ENCODE measurements at places on chromosomes 2 and 18.

- no peak for DNase-seq
Observed at GRCh38 chr2:207812726-207813080, 43.0 kb upstream of the FZD5 start.

DNA sequence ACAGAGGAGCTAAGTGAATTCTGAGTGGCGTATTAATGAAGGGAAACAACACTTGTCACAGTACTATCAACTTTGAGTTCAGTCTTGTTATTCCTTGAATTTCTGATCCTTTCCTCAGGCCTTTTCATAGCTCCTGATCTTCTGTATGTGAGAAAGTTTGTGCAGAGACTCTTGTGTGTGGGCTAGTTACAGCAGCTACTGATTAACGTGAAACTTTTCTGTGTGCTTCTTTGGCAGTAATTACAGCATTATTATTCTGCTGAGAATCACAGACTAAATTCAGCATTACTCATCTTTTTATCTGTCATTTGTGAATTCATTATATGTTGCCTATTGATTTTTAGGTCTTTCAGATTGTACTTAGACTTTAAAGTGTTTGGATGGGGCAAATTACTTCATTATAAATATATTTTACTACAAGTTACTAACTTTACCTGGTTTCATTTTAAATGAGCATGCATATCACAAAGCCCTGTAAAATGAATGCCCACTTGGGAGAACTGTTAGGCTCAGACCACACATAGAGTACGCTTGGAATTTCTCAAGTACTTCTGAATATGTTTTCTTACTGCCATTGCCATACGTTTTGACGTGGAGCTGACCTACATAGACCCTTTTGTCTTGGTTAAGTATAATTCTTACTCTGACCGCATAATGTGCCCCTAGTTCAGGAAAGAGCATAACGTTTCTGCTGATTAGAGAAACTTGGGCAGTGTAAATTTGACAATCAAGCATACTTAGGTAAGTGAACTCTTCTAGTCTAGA is 36.2 kb downstream of the CREB1 start:
- DNase-seq: no peak

DNA sequence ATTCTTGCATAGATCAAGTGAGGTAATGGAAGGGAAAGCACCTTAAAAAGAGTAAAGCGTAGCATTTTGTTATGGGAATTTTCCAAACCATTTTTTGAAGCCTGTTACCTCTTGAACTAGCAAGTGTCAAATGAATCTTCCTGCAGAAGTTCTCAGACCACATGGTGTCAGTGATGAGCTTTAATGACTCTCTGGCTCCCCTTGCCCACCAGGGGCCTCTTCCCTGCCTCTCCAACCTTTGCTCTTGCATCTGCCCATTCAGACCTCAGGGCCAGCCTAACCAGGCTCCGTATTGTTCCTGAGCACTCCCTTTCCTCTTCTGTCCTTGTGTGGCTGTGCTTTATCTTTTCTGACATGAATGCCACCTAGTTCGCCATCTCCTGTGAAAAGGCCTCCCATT is 155.9 kb downstream of the DIS3L2 start:
- DNase-seq: no peak

DNA sequence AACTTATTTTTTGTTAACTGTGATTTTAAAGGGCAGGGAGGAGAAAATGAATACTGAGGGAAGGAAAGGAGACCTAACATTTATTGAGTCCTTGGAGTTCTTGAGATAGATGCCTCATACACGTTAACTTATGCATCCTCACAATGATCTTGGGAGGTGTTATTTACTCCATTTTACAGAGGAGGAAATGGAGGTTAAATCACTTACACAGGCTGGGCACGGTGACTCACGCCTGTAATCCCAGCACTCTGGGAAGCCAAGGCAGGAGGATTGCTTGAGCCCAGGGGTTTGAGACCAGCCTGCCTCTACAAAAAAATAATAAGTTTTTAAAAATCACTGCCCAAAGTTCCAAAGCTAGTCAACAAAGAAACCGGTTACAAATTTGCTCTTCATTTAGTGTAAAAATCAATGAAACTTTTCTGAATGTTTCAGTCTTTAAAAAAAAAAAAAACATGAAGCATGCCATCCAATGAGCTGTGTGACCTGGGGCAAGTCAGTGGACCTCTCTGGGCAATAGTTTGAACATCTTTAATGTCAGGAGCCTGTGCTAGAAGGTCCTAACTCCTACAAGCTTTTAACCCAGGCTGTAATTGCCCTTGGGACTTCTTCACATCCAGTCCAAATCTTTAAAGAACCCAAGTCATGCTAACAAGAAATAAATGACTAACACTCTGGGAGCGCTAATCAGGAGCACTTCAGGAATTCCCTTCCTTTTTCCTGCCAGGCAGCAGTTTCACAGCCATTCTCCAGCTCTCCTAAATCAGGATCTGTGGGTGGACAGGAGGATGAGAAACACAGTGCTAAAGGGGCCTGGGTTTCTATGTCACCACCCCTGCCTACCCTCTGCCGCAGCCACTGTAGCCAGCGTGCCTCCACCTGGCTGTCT is 176.4 kb downstream of the TMEM247 start:
- DNase-seq: no peak

- no peak for DNase-seq
Observed at GRCh38 chr2:172614932-172615331, 59.0 kb downstream of the PDK1 start.

DNA sequence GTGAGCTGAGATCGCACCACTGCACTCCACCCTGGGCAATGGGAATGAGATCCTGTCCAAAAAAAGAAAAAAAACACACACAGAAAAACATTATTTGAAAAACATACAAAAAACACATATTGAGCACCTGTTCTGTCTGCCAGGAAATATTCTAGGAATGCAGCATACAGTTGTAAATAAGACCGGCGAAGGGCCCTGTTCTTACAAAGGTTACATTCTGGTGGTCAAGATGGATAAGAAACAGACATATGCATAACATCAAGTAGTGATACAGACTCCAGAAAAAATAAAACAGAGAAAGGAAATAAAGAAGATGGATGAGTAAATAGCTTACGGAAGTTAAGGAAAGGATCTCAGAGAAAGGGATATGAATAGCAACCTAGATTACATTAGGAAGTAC is 159.8 kb downstream of the GALNT3 start:
- no peak for DNase-seq

- no peak for DNase-seq
Observed at GRCh38 chr2:141195087-141195486, 935.7 kb downstream of the LRP1B start.

DNA sequence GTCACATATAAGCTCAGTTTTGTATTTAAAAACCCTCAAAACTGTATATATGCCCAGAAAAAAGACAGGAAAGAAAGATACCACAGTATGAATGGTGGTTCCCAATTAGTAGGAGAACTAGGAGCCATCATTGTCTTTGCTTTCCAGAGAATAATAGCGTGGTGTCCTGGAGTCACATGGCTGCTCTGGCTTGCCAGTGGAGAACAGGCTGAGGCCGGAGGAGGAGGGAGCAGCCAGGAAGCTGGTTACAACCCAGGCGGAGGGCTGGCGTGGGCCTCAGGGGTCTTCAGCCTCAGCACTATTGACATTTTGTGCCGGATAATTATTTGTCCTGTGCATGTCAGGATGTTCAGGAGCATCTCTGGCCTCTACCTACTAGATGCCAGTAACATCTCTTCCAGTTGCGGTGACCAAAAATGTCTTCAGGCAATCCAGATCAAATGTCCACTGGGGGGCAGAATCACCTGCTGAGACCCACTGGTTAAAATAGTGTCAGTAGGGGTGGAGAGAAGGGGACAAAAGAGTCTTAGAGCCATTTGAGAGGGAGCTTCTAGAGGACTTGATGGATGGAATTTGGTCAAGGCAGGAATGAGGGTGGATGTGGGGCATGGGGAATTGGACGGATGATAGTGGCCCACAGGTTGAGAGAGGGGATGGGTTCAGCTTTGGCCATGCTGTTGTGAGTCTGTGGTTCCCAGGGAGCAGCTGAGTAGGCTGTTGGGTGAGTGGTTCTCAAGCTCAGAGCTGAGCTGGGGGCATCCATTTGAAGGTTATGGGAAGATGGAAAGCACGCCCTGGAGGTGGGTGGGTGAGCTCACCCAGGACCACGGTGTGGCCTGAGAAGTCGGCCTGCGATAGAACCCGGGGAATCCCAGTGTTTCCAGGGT is 144.9 kb downstream of the AGAP1 start:
- no peak for DNase-seq

DNA sequence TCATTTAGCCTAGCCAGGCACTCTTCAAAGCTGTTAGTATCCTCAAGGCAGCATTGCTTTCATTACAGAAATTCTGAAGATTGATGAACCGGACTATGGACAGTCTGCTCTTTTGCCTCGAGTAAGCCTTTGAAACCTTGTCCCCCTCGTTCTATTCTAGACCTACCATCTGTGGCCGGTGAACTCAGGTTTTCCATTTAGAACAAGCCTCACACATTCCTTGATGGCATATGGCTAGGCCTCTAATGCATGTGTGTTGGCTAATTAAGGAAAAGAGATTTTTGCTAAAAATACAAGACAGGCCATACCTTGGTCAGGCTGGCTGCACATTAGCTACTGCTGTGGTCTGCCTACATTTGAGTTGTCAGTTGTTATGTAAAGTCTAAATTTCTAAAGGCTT is 111.8 kb downstream of the CERS6 start:
- DNase-seq: no peak

DNA sequence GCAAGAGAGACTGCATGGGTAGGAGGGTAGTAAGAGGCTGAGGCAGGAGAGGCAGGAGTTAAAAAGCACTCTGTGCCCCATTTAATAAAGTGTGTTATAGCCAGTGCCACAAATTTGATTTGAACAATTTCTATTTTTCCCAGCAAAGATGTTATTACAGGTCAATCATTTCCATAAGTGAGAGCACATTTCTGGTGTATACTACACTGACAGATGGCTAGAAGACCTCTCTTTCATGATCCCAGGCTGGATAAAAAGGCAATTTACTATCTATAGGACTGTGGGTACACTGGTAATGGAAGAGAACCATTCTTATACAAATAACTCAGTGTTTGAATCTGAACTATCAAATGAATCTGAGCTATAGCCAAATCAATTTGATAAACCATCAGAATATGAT is 176.2 kb downstream of the FSHR start:
- DNase-seq: no peak

DNA sequence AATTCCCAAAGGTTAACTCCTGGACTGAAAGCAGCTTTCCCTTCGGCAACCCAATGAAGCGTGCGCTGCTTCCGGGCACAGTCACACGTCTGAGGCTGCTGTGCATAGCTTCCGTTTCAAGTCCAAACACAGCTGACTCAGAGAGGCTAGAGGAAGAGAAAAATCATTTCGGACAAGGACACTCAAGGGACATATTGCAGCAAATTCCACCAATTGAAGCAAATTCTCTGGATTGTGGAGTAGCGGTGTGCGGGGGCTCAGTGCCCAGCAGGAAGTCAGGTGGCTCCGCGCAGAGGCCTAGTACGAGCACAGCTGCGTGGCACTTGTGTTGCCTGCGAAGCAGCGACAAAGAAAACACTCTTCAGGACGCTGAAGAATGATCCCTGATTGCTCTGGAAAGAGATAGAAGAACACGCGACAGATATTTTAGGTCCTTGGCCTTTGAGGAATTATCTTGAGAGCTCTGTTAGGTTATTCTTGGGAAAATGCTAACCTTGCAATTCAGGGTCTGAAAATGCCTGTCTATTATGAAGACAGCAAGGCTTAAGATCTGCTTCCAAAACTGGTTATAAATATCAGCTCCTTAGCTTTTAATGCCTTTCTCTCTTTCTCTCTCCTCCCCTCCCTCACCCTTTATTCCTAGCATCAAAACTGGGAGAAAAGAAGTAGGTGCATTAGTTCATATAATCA is 352.6 kb upstream of the DLGAP1 start:
- no peak for DNase-seq

GRCh38 chr2:107361751-107362381 is 464.8 kb upstream of the RGPD4 start:
- no peak for DNase-seq

DNA sequence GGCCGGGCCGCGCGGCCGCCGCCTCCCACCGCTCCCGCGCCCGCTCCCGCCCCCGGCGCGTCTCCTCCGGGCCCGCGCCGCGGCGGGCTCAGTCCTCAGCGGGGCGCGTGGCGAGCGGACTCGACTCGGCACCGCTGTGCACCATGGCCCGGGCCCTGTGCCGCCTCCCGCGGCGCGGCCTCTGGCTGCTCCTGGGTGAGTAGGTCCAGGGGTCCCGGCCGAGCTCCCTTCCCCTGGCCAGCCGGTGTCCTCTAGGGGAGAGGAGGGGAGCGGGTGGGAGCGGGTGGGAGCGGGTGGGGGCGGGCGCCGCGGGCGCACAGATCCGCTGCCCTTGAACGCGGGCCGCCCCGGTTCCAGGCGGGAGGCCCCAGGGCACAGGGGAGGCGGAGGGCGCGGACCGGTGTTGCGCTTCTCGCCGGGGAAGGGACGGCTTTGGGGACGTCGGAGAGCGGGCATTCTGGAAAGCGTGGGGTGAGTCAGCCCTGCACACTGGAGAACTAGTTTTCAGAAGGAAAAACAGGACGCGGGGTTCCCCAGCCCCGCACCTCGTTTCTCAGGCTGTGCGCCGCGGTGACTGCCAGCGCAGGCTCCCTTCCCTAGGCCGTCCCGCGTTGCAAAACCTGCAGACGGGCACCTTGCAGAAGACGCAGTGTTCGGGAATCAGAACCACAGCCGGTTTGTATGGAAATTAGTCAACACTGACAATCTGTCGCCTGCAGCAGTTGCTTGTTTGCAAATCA is at the start of gene RAMP1:
RAMP1 (plus strand) TSS at position 91 of the 740 bp plus-strand sequence; CDS start at position 144, 53 bp downstream.
- DNase-seq: no peak

All from B cell (primary cell).